Ascending aorta (tissue), 2 donors: ENCODE measurements at places on chromosomes 6 and 20. TPM values are rescaled to one million over a fixed set of nuclear protein-coding genes. Genes with fewer than 3 reads are reported as not detected.

Gene PRDM13
- not detected for total RNA-seq

Gene PROKR2
- total RNA-seq = not detected

Gene KHDC1L
- total RNA-seq = not detected

Gene SMOC2
- 102 TPM for total RNA-seq

Gene CD40
- total RNA-seq = 34.7 TPM

Gene ATP6V1G2
- total RNA-seq = not detected

Gene SLC24A3
- 12.9 TPM for total RNA-seq

Gene LST1
- total RNA-seq = 21.4 TPM
